ENCODE measurements at places on chromosomes 5 and 9. TPM values are rescaled to one million over a fixed set of nuclear protein-coding genes. Genes with fewer than 3 reads are reported as not detected.

GRCh38 chr5:181040631-181040945 lies 522 bp downstream of the BTNL9 start:
- H3K27me3 ChIP-seq, result no peaks in the 10 kb centered on the region
- H3K36me3 ChIP-seq, result no peaks in the 10 kb centered on the region
- no peaks in the 10 kb centered on the region for H3K4me1 ChIP-seq

DNA sequence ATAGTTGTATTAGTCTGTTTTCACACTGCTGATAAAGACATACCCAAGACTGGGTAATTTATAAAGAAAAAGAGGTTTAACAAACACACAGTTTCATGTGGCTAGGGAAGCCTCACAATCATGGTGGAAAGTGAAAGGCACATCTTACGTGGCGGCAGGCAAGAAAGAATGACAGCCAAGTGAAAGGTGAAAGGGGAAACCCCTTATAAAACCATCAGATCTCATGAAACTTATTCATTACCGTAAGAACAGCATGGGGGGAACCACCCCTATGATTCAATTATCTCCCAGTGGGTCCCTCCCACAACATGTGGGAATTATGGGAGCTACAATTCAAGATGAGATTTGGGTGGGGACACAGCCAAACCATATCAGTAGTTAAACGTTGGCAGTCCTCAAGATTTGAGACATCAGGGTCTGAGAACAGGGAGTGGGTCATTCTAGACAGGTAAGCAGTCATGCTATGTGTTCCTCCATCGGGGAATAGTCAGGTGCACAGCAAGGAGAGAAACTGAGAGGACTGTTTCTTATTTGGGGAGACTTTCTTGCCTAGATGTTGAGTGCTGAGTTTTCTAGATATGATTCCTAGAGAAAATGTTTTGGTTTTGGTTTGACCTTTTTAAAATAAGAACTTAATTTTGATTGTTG lies 45.8 kb upstream of the ENTREP1 start:
- H3K36me3 ChIP-seq, result no peaks in the 10 kb centered on the region
- H3K4me1 ChIP-seq, result no peaks in the 10 kb centered on the region
- H3K27me3 ChIP-seq, result no peaks in the 10 kb centered on the region
- DNase-seq, result no peak
- no peak overlapping the region for H3K4me3 ChIP-seq

- H3K27ac ChIP-seq, result no peak overlapping the region
- H3K27me3 ChIP-seq, result no peaks in the 10 kb centered on the region
- no peak overlapping the region for H3K4me3 ChIP-seq
- peaks cover 63% of the 10 kb centered on the region for H3K36me3 ChIP-seq
- peak; percentile 27 for DNase-seq
Measured at GRCh38 chr9:131473198-131473885, 29.4 kb upstream of the POMT1 start.

- H3K4me3 ChIP-seq, result no peak overlapping the region
- H3K27ac ChIP-seq, result no peak overlapping the region
- H3K27me3 ChIP-seq, result no peaks in the 10 kb centered on the region
- H3K36me3 ChIP-seq, result no peaks in the 10 kb centered on the region
Measured at GRCh38 chr5:107517185-107518033, 153.3 kb downstream of the EFNA5 start.

- H3K27me3 ChIP-seq, result no peaks in the 10 kb centered on the region
- no peak overlapping the region for H3K27ac ChIP-seq
- no peak overlapping the region for H3K4me3 ChIP-seq
- H3K4me1 ChIP-seq, result no peaks in the 10 kb centered on the region
Measured at GRCh38 chr9:16029046-16029615, 476.3 kb downstream of the CCDC171 start.

GRCh38 chr9:135790356-135790755 lies 88.4 kb downstream of the KCNT1 start:
- no peak overlapping the region for H3K4me3 ChIP-seq
- H3K4me1 ChIP-seq, result no peaks in the 10 kb centered on the region
- peak; percentile 7 for DNase-seq
- H3K36me3 ChIP-seq, result no peaks in the 10 kb centered on the region
- H3K27me3 ChIP-seq, result no peaks in the 10 kb centered on the region

DNA sequence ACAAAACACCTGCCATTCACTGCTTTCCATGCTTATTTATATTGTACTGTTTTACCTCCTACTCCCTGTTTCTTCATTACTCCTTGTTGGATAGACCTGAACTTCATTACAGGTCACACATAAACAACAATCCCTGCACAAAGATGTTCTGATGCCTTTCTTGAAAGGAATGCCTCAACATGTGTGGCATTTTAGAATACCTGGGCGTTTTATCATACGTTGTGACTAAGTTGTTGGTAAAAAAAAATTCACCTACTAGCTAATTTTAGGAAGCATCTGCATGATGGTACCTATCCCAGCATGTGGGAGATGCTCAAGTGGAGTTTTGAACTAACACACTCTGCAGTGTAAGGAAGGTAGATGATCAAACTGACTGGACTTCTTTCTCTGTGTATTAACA lies 604.1 kb downstream of the TAF11L14 start:
- H3K27me3 ChIP-seq, result no peaks in the 10 kb centered on the region
- H3K27ac ChIP-seq, result no peak overlapping the region

- no peaks in the 10 kb centered on the region for H3K4me1 ChIP-seq
- H3K27me3 ChIP-seq, result peaks cover 10% of the 10 kb centered on the region
- peak overlapping the region; percentile 50 for H3K4me3 ChIP-seq
- no peak overlapping the region for H3K27ac ChIP-seq
- H3K36me3 ChIP-seq, result no peaks in the 10 kb centered on the region
Measured at GRCh38 chr5:111224561-111225345, 569 bp downstream of the CAMK4 start.

DNA sequence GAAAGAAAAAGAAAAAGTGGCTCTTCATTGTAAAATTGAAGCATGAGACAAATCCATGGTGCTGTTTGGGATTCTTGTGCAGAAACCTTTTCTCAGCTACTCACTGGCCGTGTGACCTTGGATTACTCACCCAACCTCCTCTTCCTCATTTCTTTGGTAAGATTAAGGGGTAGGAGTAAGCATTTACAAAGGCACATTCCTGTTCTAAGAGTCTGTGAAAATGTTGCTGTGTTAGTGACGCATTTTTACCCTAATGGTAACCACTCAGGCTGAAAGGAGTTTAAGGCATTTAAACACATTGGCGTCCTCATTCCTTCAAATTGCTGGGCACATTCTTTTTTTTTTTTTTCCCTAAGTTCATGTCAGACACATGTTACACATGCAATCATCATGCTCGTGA lies 4.3 kb downstream of the RAI14 start:
- H3K27ac ChIP-seq, result no peak overlapping the region
- H3K4me3 ChIP-seq, result no peak overlapping the region
- H3K4me1 ChIP-seq, result no peaks in the 10 kb centered on the region
- no peak for DNase-seq
- no peaks in the 10 kb centered on the region for H3K36me3 ChIP-seq
- no peaks in the 10 kb centered on the region for H3K27me3 ChIP-seq

GRCh38 chr5:176687881-176688280 lies 40.6 kb downstream of the TSPAN17 start:
- no peaks in the 10 kb centered on the region for H3K36me3 ChIP-seq
- no peak for DNase-seq
- H3K27me3 ChIP-seq, result peaks cover 3% of the 10 kb centered on the region
- no peaks in the 10 kb centered on the region for H3K4me1 ChIP-seq

DNA sequence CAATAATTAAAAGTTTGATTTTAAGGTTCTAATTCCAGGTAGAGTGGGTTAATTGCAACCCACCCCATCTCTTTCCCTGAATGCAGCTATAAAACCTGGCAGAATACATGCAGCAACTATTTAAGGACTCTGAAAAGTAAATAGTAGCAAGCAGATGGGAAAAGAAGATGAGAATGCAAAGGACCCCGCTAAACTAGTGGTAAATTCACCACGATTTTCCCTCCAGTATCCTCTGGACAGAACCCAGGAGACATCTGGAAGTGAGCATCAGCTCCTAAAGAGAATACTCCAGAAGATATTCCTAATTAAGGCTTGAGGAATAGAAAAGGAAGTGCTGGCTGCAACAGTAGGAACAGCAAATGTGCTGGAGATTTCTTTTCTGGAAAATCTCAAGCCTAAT lies 170.9 kb downstream of the FRMD3 start:
- no peaks in the 10 kb centered on the region for H3K4me1 ChIP-seq
- no peaks in the 10 kb centered on the region for H3K36me3 ChIP-seq
- H3K27ac ChIP-seq, result no peak overlapping the region
- no peak for DNase-seq
- H3K27me3 ChIP-seq, result no peaks in the 10 kb centered on the region

DNA sequence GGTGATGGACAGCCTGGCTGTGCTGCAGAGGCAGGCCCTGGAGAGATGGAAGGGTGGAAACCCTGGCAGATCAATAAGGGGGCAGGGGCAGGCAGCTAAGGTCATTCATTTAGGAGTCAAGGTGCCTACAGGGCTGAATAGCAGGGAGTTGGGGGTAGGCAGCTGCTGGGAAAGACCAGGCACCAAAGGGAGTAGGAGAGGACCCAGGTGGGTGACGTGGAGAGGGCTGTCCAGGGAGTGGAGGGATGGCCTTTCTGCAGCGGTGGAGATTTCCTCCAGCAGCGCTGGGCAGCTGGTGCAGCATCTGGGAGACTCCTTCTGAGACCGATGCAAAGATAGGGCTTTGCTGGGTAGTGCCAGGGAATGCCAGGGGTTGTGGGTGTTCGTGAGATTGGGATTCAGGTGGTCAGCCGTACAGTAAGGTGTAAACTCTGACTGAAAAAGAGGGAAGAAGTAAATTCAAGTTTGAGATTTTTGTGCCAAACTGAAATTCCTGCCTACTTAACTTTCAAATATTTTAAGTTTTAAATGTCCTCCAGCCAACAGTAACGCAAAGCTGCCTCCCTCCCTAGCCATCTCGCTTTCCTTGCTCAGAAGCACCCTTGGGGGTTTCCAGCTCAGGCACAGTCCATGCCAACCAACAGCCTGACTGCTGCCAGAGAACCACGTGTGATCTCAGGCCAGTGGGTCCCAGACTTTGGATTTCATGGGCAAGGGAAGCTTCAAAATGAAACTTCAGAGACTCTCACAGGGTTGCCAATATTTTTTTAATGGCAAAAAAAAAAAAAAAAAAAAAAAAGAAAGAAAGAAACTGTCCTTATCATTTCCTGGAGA lies 18.6 kb upstream of the ANGPTL2 start:
- no peaks in the 10 kb centered on the region for H3K27me3 ChIP-seq
- H3K4me3 ChIP-seq, result no peak overlapping the region
- DNase-seq, result no peak
- no peak overlapping the region for H3K27ac ChIP-seq
- H3K4me1 ChIP-seq, result no peaks in the 10 kb centered on the region
- no peaks in the 10 kb centered on the region for H3K36me3 ChIP-seq

- peaks cover 3% of the 10 kb centered on the region for H3K36me3 ChIP-seq
- H3K4me1 ChIP-seq, result no peaks in the 10 kb centered on the region
- no peak overlapping the region for H3K27ac ChIP-seq
- no peaks in the 10 kb centered on the region for H3K27me3 ChIP-seq
- DNase-seq, result no peak
- H3K4me3 ChIP-seq, result no peak overlapping the region
Measured at GRCh38 chr5:149618581-149619248, 37.4 kb downstream of the ARHGEF37 start.

DNA sequence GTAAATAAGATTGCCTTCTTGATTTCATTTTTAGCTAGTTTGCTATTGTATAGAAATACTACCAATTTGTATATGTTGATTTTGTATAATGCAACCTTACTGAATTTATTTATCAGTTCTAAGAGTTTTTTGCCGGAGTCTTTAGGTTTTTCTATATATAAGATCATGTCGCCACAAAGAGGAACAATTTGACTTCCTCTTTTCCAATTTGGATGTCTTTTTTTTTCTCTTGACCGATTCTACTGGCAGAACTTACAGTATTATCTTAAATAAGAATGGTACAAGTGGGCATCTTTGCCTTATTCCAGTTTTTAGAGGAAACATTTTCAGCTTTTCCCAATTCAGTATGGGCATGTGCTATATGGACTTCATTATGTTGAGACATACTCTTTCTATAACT lies 624.7 kb upstream of the ACO1 start:
- H3K4me1 ChIP-seq, result no peaks in the 10 kb centered on the region
- H3K36me3 ChIP-seq, result no peaks in the 10 kb centered on the region
- no peak overlapping the region for H3K27ac ChIP-seq
- no peak for DNase-seq

DNA sequence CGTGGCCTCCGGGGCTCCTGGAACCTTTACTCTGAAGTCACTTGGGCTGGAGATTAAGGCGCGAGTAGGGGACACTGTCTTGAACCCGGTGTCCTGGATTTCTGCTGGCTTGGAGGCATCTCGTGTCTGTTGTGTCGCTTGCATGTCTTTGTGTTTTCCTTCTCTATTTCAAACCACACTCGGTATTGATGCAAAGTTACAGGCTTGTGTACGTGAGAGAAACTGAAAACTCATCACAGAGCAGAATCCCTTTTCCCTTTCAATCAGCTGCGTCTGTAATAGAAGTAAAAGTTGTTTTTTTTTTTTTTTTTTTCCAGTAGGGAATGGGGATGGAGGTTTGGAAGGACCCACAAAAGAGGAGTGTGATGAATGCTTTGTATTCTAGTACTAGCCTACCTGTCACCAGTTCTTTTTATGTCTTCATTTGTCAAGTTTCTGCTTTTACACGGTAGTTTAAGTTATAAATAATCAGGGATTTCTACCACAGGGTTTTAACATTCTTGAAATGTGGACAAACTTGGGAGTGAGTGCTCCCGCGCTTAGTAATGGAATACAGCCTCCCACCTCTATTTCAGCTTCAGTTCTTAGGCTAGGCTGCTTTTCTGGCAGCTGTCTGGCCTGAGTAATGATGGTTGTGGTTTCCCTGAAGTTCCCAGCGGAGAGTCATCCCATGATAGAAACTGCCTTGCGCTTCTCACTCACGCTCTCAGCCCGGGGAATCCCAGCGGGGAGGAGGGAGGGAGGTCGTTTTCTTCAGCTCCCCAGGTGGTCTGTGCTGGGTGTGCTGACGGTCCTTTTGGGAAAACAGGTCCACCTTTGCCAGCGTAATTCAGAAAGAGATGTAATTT lies 763 bp downstream of the TJP2 start:
- no peak for DNase-seq
- H3K36me3 ChIP-seq, result no peaks in the 10 kb centered on the region
- H3K27me3 ChIP-seq, result no peaks in the 10 kb centered on the region
- peak overlapping the region; percentile 40 for H3K4me3 ChIP-seq
- H3K4me1 ChIP-seq, result peaks cover 16% of the 10 kb centered on the region
- H3K27ac ChIP-seq, result no peak overlapping the region

- no peaks in the 10 kb centered on the region for H3K36me3 ChIP-seq
- H3K4me3 ChIP-seq, result no peak overlapping the region
- no peaks in the 10 kb centered on the region for H3K27me3 ChIP-seq
- H3K27ac ChIP-seq, result no peak overlapping the region
- H3K4me1 ChIP-seq, result no peaks in the 10 kb centered on the region
Measured at GRCh38 chr5:98468188-98468869, 305.1 kb upstream of the RGMB start.

- no peak overlapping the region for H3K4me3 ChIP-seq
- H3K36me3 ChIP-seq, result no peaks in the 10 kb centered on the region
- DNase-seq, result no peak
- H3K4me1 ChIP-seq, result no peaks in the 10 kb centered on the region
- H3K27ac ChIP-seq, result no peak overlapping the region
Measured at GRCh38 chr9:106976772-106977171, 113.8 kb downstream of the ZNF462 start.

GRCh38 chr5:152374711-152375275 lies 30.3 kb downstream of the NMUR2 start:
- H3K4me1 ChIP-seq, result no peaks in the 10 kb centered on the region
- no peak overlapping the region for H3K4me3 ChIP-seq
- no peak overlapping the region for H3K27ac ChIP-seq
- H3K36me3 ChIP-seq, result no peaks in the 10 kb centered on the region
- DNase-seq, result no peak
- no peaks in the 10 kb centered on the region for H3K27me3 ChIP-seq

The BARHL1 gene
- polyA plus RNA-seq, result not detected

The TLR4 gene
- polyA plus RNA-seq, result 0.87 TPM

The PRUNE2 gene
- 19.1 TPM for polyA plus RNA-seq

The GPR107 gene
- 5.1 TPM for polyA plus RNA-seq

The TPPP gene
- polyA plus RNA-seq, result 6.4 TPM

Measured in pancreas (tissue), 10 donors.